ENCODE measurements at places on chromosomes 3 and 15.

GRCh38 chr15:40243126-40243810 is 4.4 kb downstream of the PAK6 start:
- DNase-seq = peak; percentile 47

DNA sequence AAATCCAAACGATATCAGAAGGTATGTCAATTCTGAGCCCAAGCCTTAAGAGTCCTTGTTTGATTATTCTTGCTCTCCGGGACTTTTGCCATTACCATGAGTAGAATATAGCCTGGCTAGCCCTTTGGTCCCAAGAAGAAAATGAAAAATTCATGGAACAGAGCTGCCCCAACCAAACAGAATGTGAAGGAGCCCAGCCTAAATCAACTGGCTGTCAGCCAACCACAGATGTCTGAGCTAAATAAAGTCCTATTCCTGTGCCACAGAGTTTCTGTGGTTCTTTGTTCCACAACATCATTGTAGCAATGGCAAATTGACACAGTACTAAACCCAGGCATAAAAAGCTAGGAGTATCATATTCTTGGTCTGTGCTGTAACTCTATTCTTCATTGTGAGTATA is 185.2 kb downstream of the CPNE4 start:
- no peak for DNase-seq

DNA sequence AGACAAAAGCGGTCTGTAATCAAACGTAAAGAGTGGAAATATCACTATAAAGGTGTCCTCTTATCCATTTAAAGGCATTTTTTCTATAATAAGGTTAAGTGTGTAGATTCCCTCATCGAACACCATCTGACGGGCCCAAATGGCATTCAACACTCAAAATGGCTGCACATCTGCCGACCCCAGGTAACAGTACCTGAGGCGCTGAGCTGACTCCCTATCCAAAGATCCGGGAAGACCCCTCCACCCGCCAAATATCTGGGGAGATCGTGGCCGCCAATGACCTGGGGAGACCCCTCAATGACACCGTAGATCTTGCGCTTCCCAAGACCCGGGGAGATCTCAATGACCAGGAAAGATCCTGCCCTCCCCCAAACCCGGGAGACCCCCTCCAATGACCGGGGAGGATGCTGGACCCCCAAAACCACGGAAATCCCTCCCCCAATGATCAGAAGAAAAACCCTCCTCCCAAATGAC is 476 bp downstream of the IP6K2 start:
- DNase-seq = peak; percentile 67

GRCh38 chr3:71057526-71057894 is 526.0 kb downstream of the FOXP1 start:
- DNase-seq = no peak

GRCh38 chr3:16338999-16339398 is 74.0 kb downstream of the OXNAD1 start:
- no peak for DNase-seq

DNA sequence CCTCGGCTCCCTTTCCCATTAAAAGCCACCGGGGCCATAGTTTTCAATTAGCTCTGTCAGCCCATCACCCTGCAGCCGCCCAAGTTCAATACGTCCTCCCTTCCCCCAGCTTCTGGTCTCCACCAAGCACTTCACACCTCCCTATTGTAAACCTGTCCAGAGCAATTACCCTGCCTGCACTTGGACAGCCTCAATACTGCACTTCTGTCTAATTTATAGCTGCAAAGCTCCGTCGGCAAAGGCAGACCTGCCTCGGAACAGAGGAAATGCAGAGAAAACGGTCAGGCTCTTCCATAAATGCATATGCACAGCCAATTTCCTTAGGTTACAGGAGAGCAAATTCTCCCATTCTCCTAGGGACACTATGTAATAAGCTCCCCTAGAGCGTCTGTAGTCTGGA is 21.9 kb downstream of the LRIG1 start:
- no peak for DNase-seq

GRCh38 chr3:17579289-17580031 is 163.0 kb downstream of the TBC1D5 start:
- no peak for DNase-seq

DNA sequence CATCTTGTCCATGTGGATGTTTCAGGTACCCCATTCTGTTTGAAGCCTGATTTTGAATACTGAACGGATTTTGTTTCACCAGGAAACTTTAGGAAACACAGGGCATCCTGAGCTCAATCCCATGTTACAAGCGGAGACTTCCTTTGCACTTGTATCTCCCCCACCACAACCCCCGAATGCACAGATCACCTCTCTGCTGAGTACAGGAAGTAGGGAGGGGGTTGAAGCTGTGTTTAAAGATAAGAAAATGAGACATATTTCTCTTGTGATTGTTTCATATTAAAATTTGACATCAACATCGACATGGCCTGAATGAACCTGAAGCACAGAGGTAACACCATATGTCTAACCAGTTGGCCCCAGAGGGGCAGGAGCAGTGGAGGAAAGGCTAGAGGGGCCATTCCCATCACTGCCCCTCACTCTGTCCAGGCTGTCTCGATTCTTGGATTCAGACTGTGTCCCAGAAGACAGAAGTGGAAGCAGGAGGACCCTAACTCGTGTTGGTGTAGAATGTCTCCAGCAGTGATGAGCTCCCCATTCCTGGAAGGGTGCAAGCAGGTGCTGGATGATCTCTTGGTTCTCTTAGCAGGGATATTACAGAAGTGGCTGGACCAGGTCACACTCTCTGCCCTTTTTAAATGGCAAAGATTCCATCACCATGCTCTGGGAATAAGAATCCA is 59.6 kb upstream of the IQSEC1 start:
- no peak for DNase-seq

- no peak for DNase-seq
Observed at GRCh38 chr3:192422997-192423342, 304.4 kb downstream of the FGF12 start.

- DNase-seq = no peak
Observed at GRCh38 chr3:46693038-46693891, at the start of gene ALS2CL. ALS2CL (minus strand) TSS chr3:46693679; CDS start chr3:46689440, 4,239 bp downstream.

DNA sequence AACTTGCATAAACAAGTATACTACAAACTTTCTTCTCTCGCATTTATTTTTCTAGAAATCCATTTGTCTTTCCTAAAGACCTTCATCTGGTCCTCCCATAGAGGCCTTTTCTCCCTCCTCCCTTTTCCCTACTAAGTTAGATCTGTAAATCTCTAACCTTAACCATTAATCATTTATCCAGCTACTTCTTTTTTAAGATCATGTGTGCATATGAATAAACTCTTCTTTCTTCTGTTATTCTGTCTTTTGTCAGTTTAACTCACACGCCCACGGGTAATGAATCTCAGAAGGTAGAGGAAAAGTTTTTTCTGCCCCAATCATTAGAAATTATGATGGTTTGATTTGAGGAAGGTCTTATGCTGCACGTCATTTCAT is 48.7 kb upstream of the FHIT start:
- no peak for DNase-seq

GRCh38 chr15:65612616-65612946 is 1.6 kb upstream of the INTS14 start:
- no peak for DNase-seq

GRCh38 chr3:195302431-195302830 is 31.5 kb upstream of the XXYLT1 start:
- DNase-seq = no peak

GRCh38 chr3:129473769-129474152 is 33.7 kb downstream of the IFT122 start:
- no peak for DNase-seq

GRCh38 chr3:176870451-176870850 is 326.8 kb downstream of the TBL1XR1 start:
- no peak for DNase-seq

DNA sequence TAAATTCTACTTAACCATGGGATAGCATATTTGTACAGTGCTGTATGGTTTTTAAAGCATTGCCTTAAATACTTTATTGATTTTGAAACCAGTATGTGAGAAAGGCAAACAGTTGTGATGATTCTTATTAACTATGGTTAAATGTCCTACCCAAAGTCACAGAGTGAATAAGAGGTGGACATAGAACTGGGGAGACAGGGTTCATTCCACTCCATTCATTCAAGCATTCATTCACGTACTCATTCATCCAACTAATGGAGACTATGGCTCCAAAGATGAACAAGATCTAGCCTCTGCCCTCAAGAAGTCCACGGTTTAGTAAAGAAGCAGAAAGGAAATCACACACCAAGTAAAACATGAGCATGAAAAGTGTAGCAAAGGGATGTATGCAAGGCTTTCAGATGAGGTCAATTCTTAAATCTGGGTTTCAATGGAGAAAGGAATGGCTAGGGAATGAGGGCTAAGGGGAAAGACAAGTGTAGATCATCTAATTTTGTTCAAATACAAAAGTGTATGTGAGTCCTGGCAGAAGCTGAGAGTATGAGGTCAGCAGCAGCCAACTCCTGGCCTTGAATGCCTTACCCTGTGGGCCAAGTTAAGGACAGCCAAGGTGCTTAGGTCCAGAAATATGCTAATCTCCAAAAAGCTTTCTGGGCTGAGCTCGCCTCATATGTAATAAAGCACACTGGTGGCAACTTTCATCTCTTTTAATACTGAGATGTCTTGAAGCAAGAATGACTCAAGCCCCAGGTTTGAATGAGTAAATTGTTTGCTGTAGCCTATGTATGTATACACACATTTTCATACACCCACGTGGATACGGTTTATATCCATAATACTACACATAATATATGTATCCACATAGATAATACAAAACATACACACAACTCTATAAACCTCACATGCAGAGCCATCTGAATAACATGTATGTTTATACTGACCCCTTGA is 4.3 kb downstream of the TNIK start:
- no peak for DNase-seq

- DNase-seq = no peak
Observed at GRCh38 chr3:9373465-9373864, 10.6 kb downstream of the THUMPD3 start.

GRCh38 chr3:38370149-38370548 is 23.6 kb downstream of the XYLB start:
- DNase-seq = no peak

DNA sequence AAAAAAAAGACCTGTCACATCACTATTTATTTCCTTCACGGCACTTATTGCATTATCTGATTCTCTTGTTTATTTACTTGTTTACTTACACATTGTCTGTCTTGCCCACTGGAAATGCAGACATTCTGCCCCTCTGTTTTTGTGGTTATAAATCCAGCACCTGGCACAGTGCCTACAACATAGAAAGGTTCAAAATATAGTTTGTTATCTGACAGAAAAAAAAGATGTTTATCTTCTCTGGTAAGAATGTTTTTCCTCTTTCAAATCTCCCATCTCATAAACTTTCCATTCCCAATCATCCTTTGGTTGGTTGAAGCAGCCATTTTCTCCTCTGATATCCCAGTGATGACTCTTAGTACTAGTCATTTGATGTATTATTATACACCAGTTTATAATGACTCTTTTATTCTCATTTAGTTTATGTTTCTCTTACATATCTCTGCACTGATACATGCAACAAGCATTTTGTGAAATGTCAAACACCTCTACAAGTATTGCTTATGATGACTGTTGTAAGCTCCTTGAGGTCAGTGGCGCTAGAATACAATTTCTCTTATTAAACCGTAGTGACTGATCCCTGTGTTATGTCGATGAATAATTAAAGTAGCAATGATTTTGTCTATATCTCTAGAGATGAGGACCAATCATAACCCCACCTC is 398.4 kb upstream of the TBL1XR1 start:
- DNase-seq = no peak

GRCh38 chr3:61966200-61966599 is 404.8 kb downstream of the PTPRG start:
- no peak for DNase-seq

DNA sequence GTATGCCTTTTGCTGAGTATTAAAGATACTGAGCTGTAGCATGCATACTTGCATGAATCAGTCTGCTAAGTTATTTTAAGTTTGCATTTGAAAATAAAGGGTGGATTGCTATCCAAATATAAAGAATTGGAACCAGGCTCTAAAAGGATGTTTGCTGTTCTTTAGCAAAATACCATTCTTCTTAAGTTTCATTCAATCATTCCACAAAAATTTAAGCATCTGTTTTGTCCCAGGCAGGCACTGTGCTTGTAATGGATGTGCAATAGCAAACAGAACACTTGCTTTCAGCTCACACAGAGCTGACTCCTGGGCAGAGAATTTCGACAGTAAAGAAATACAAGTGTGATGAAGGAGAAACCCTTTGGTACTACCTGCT is 151.1 kb downstream of the PGPEP1L start:
- DNase-seq = no peak

- no peak for DNase-seq
Observed at GRCh38 chr15:45150997-45151396, 21.2 kb downstream of the DUOX1 start.

GRCh38 chr15:78272776-78273175 is 8.4 kb downstream of the DNAJA4 start:
- DNase-seq = no peak

DNA sequence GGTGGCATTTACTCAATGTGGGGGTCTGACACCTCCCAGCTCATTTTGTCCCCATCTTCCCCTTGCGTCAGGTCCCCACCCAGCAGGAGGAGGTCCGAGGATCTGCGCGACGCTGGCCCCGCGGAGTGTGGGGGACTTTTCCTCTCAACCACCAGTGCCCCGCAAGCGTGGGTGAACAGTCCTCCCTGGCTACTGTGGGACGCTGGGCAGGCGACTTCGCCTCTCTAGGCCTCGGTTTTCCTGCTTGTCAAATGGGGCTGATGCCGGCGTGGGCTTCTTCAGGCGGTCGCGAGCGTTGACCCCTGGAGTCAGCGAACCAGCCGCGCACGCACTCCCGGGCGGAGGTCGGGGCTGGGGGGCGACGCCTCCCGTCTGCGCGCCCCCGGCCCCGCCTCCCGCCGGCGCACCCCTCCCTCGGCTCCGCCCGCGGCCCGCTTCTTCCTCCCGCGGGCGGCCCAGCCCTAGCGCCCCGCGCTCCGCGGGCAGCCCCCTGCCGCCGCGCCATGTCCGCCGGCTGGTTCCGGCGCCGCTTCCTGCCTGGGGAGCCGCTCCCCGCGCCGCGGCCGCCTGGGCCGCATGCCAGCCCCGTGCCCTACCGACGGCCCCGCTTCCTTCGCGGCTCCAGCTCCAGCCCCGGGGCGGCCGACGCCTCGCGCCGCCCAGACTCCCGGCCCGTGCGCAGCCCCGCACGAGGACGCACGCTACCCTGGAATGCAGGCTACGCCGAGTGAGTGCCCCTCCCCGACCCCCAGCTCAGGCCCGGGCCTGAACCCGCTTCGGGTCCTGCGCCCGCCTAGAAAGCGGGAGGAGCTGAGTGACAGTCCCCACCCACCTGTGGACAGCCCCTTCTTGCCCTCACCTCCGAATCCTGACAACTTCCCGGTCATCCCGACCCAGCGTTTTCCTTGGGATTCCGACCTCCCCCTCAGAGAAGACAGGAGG is at the start of gene PPM1M:
PPM1M (plus strand) TSS at position 438 of the 942 bp plus-strand sequence; CDS start at position 504, 66 bp downstream.
- DNase-seq = no peak

GRCh38 chr3:188931531-188931930 is 240.2 kb upstream of the TPRG1 start:
- DNase-seq = no peak

Data from left forelimb (tissue), 1 donor.